ENCODE measurements at places on chromosomes 7 and 10.

DNA sequence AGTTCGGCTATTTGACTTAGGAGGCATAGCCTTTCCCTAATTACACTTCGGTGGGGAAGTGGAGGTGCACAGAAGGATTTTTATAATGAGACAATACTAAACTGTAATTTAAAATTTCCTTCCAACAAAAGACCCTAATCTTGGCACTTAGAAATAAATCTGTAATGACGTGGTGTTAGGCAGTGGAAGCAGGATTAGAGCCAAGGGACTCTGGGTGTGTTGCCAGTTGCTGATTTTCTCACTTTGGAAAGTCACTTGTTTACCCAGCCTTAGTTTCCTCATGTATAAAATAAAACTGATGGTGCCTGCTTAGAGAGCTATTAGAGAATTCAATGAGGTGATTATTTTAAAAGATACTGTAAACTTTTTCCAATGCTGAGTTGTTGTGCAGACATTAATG lies 287.2 kb downstream of the AUTS2 start:
- no peak for DNase-seq

GRCh38 chr10:127920306-127921074 lies 13.6 kb downstream of the PTPRE start:
- DNase-seq = no peak

DNA sequence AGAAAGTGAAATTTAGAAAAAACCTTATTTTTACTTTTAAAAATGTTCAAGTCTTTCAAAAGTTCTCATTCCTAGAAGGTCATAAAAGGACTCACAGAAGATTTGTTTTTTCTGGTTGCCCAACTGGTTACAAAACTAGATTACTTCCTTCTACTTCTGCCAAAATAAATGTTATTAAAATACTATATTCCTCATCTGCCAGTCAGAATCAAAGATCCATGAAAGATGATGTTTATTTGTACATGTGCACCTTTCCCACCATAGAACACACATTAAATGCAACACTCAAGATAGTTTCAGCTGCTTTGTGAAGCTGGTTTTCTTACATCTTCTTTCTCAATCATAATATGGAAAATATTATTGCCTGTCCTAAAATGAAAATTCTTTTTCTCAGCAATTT lies 465.4 kb downstream of the ETV1 start:
- no peak for DNase-seq

DNA sequence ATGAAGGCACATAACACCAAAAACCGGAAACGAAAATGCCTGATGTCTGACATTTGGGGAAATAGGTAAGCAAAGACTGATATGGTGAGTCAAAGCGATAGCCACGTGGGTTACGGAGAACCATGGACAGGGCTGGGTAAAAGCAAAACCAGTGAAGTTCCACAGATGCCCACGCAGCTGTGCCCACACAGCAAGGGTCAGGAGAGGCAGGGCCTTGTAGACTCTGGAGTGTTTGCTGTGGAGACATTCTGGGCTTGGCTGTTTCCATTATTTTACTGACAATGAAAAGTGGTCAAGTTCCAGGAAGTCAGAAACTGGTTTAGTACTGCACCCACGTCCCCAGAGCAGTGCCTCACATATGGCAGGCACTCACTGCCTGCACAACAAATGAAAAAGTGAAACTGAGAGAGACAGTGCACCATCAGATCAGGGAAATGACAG lies 148.7 kb downstream of the ZMYND11 start:
- no peak for DNase-seq

DNA sequence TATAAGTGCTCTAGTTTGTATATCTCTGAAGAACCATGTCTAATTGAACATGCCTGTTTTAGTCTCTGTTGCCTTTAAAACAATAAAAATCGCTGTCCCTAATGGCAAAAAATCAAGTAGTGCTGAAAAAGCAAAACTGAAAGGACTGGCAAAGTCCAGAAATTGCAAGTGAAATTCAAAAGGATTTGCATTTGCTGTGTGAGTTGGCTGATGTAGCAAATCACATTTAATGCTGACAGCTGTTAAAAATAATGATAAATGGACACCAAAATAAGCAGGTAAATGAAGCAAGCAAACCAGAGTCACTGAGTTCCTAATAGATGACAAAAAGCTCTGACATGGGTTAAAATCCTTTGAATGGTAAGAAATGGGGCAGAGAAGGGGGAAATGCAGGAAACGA lies 874.1 kb downstream of the GRM8 start:
- DNase-seq = no peak

DNA sequence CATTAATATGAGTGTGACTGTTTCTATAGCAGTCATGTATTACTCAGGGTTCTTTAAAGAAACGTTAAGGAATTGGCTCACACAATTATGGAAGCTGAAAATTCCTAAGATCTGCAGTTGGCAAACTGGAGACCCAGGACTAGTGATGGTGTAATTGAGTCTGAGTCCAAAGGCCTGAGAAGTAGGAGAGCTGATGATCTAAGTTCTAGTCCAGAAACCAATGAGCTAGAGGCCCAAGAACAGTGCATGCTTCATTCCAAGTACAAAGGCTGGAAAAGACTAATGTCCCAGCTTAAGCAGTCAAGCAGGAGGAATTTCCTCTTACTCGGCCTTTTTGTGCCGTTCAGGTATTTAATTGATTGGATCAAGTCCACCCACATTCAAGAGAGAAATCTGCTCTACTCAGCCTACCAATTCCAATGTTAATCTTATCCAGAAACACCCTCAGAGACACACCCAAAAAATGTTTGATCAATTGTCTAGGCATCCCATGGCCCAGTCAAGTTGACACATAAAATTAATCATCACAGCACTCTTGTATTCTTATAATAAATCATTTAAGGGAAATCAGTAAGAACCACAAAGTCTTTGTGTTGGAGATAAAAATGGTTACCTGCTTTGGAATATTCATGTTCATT lies 312.1 kb downstream of the PRKG1 start:
- DNase-seq = no peak

- DNase-seq = no peak
Observed at GRCh38 chr10:130066743-130067142, 43.9 kb downstream of the C10orf143 start.

GRCh38 chr10:68611227-68611626 lies 51.1 kb downstream of the TET1 start:
- DNase-seq = no peak

DNA sequence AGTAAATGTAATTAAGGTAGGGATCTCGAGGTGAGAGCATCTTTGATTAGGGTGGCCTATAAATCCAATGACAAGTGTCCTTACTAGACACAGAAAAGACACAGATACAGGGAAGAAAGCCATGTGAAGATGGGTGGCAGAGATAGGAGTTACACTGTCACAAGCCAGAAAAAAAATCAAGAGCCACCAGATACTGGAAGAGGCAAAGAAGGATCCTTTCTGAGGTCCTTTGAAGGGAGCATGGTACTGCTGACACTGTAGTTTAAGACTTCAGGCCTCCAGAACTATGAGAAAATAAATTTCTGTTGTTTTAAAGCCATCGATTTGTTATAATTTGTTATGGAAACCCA lies 56.6 kb downstream of the MKLN1 start:
- no peak for DNase-seq

DNA sequence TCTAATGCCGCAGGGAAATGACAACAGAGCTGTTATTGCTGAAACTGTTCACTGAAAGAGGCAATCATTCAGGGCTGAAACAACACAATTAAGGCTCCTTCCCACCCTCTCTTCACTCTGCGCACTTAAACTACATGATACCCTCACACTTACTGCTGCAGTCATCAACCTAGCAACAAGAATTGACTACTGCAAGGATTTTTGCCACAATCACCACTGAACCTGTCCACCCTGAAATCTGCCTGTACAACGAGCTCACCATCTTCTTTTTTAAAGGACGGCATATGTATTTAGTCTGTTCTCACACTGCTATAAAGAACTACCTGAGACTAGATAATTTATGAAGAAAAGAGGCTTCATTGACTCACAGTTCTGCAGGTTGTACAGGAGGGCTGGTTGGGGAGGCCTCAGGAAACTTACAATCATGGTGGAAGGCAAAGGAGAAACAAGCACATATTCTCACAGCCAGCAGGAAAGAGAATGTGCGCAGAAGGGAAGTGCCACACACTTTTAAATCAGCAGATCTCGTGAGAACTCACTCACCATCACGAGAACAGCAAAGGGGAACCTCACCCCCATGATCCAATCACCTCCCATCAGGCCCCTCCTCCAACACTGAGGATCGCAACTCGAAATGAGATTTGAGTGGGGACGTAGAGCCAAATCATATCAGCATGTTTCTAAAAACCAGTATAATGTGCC lies 131.7 kb downstream of the SORCS1 start:
- no peak for DNase-seq

DNA sequence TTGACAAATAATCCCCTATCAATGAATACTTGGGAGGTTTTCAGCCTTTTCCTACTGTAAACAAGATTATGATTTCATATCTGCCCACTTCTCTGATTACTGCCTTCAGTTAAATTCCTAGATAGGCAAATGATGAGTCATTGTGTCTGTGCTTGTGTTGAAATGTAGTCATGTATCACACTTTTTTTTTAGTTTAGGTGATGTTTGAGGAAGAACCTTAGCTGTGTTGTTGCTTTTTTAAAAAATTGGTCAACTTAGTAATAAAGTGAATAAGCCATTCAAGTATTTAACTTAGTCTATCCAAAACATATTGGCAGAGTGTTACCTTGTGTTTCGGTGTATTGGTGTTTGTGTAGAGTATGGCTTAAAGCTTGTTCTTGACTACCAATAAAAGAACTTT lies 60.0 kb downstream of the WAC start:
- peak; percentile 6 for DNase-seq

DNA sequence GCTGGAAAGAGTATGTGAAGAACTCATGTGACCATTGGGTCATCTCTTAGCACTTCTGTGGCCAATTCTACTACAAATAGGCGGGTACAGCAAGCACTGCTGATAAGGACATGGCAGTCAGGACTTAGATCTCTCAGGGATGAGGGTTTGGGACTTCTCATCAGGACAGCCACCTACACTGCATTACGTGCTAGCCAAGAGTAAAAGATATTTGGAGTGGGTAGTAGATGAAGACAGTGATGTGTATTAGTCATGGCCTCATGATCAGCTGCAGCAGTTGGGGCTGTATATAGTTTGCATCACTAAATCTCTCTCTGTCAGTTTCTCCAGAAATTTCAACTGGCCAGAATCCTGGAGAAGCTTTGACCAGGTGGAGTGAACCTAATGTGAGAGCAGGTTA lies 9.2 kb downstream of the TAS2R60 start:
- no peak for DNase-seq

DNA sequence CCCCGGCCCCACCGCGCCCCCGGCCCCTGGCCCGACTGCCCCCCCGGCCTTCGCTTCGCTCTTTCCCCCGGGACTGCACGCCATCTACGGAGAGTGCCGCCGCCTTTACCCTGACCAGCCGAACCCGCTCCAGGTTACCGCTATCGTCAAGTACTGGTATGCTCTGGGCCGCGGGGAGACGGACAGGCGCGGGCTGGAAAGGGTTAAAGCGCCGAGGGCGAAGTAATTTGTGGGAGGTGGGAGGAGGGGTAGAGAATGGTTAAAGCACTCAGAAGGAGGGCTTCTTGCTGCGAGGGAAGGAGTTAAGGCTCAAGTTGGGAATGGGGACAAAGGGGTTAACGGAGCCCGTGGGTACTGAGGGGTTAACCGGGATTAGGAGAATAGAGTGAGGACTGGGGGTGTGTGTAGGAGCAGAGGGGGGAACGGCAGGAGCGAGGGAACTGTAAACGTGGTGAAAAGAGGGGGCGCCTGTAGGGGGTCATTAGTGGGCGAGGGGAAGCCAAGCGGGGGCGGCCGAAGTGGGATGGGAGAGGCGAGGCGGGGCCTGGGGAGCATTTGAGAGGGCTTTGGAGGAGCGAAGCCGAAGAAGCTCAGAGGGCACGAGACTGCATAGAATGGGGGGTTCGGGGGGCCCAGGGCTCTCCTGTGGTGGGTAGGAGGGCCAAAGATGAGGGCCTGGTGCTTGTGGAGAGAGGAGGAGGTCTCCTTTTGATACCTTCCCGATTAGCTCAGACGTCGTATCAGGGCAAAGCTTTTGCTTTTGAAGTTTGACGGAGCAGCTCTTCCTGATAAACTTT lies 605 bp downstream of the SUFU start:
- DNase-seq = no peak

GRCh38 chr7:96089511-96089910 lies 232.4 kb downstream of the SLC25A13 start:
- no peak for DNase-seq

- DNase-seq = no peak
Observed at GRCh38 chr10:24759672-24760071, 36.0 kb upstream of the ARHGAP21 start.

DNA sequence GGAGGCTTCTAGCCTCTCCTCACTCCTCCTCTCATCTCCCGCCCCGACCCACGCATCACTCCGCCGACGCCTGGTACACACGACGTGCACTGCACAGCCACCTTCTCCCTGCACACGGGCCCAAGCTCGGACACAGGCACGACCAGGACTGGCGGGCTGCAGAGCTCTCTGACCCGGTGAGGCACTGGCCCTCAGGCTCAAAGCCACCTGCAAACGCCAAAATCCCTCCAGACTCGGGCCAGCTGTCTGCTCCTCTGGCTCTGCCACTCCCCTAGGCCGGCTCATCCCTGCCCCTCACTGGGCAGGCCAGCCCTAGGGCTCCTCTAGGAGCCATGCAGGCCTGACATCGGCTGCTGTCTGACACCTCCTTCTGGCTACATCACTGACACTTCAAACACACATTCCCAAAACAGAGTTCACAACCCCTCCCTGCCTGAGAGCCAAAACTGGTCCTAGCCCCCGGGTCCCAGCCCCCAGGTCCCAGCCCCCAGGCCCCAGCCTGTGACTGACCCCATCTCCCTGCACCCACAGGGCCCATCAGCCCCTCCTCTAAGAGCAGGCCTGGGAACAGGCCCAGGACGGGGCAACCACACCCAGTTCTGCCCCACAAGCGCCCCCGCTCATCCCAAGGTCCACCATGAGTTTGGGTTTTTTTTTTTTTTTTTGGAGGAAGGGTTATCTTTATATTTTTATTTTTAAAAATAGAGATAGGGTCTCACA lies 35.1 kb downstream of the MAD1L1 start:
- no peak for DNase-seq

DNA sequence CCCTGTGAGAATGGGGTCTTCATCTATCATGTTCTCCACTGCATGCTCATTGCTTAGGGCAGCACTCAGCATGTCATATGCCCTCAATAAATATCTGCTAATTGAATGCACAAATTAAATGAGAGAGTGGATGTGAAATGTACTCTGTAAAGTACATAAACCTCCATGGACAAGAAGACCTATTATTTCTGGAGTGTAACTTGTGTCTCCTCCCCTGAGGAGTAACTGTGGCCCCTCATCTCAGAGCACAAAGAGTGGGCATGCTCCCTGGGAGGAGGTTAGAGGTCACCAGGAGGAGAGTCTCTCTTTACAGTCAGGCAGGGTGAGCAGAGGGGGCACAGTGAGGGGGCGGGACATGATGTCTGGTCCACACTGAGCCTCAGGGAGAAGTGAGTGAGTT lies 313.6 kb upstream of the PODXL start:
- no peak for DNase-seq

GRCh38 chr10:48695636-48696534 lies 11.2 kb downstream of the WDFY4 start:
- DNase-seq = no peak

GRCh38 chr10:77846718-77847311 lies 79.7 kb downstream of the DLG5 start:
- DNase-seq = peak; percentile 53
